ENCODE measurements at places on chromosomes 13 and 19. TPM values are rescaled to one million over a fixed set of nuclear protein-coding genes. Genes with fewer than 3 reads are reported as not detected.

- DNase-seq, result no peak
These were observed 111.1 kb downstream of the STARD13 start for GRCh38 chr13:33174491-33174890.

- DNase-seq, result no peak
These were observed 317.9 kb downstream of the SHISA2 start for GRCh38 chr13:25733696-25734435.

LACC1 gene
- 4.0 TPM for polyA plus RNA-seq

- DNase-seq, result no peak
These were observed 22.8 kb upstream of the CEACAM20 start for GRCh38 chr19:44552324-44552723.

GRCh38 chr19:3849092-3849491, 19.7 kb downstream of the ZFR2 start:
- peak; percentile 21 for DNase-seq

GRCh38 chr13:70310396-70311119, 202.3 kb upstream of the KLHL1 start:
- DNase-seq, result no peak

GRCh38 chr13:43315522-43315921, 292.1 kb downstream of the DNAJC15 start:
- no peak for DNase-seq

DAND5 gene
- not detected for polyA plus RNA-seq

CEACAM16 gene
- polyA plus RNA-seq, result not detected

DNA sequence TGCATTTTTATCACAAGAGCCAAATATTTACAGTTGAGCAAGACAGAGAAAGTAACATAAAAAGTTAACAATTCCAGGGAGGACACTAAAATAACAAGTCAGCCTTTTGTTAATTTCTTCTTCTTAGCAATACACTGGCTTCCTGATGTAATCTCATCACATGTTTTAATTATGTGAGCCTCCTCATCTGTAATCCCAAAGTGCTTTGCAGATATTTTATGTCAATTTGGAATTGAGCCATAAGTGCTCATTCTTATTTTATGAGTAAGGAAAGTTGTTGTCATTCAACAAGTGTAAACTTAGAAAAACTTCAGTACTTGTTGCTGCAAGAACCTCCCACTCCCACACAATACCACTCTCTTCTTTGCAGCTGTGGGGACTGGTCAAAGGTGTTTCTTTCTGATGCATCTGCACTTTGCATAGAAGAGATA, 223.6 kb downstream of the GPC6 start:
- no peak for DNase-seq

GRCh38 chr19:16892436-16892835, 3.6 kb downstream of the F2RL3 start:
- no peak for DNase-seq

DNA sequence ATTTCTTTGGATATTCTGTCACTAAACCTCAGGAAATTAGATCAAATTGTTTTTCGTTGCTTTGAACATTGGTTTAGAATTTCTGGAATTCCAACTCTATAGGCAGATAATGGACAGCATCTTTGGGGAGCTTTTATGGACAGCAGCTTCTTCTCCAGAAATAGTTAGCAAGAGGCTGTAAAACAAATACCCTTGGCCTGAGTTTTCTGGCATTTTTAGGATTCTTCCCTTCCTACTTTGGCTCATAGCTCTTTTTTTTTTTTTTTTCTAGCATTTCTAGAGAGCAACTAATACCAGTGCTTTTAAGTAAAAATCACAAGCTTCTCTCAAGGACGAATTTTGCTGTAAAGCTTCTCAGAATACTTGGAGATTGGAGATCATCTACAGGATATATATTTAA, 169.8 kb upstream of the SPRY2 start:
- DNase-seq, result no peak

RASA3 gene
- polyA plus RNA-seq, result 28.6 TPM

DNA sequence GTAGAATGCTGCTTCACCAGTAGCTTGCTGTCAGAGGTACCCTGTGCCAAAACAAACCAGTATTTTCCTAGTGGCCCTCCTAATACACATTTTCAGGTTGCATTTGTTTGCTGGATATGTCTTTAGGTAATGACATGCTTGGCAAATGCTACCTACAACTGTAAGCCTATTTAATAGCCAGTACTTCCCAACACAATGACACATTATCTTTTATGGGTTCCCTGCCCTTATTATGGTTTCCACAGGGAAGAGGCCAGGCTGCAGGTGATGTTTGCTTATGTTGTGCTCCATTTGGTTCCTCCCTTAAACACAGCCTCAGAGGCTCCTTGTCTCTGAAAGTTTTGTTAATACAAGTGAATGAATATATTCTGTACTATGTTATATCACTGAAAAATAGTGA, 24.7 kb downstream of the FRY start:
- DNase-seq, result no peak

GRCh38 chr13:93218583-93218982, 8.0 kb upstream of the GPC6 start:
- no peak for DNase-seq

GRCh38 chr13:41416276-41416675, 41.1 kb upstream of the RGCC start:
- no peak for DNase-seq

TMEM59L gene
- not detected for polyA plus RNA-seq

GRCh38 chr19:16371540-16371986, 46.9 kb downstream of the KLF2 start:
- peak; percentile 95 for DNase-seq

GRCh38 chr19:9075064-9075949, 11.6 kb upstream of the OR1M1 start:
- DNase-seq, result no peak

DNA sequence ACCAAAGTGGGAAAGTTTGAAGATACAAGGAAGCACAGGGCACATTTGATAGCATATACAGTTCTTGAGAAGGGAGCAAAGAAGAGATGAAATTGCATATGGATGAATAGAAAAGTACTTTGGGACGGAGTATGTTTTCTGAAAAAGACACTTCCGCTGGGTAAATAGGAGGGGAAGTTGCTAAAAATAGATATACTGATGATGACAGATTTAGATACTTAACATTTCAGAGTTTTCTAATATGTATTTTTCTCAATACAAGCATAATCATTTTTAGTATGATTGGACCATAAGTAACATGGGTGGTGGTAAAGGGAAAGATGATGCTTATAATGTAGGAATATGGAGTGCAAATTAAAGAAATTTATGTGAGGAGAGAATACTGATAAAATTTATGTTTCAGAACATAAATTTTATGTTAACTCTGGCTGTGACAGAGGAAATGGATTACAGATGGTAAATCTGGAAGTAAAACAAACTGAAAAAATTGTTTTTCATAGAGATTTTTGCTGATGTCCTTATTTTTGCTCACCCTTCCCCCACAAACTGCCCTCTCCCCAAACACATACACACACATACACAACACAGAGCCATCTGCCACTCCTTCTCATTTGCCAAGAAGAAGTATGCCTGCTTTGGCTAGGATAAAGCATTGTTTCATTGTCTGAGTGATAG, 583.9 kb upstream of the MIR17HG start:
- DNase-seq, result no peak

DNA sequence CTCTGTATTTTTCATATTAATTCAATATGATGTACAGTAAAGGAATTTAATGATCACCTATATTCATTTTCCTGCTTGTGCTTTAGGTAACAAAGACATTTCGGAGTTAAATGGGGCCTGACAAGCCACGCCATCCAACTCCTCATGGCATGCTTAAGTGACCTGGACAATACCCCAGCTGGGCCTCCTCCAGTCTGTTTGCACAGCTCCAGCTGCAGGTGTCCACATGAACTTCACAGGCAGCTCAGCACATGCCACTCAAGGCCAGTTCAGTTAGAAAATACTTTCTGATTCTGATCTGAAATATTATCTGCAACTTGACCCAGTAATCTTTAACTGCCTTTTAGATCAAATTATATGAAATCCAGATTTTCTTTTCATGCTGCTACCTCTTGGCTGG, 89.6 kb upstream of the SLC15A1 start:
- DNase-seq, result no peak

- no peak for DNase-seq
These were observed 12.7 kb downstream of the SUGT1 start for GRCh38 chr13:52665325-52665724.

KLK15 gene
- not detected for polyA plus RNA-seq

GRCh38 chr19:2274185-2274711, 7.7 kb downstream of the PEAK3 start:
- no peak for DNase-seq

ELAVL1 gene
- polyA plus RNA-seq, result 49.9 TPM

SLC6A16 gene
- polyA plus RNA-seq, result 8.2 TPM

GRCh38 chr13:74104661-74105275, 29.4 kb downstream of the KLF12 start:
- DNase-seq, result no peak

DNA sequence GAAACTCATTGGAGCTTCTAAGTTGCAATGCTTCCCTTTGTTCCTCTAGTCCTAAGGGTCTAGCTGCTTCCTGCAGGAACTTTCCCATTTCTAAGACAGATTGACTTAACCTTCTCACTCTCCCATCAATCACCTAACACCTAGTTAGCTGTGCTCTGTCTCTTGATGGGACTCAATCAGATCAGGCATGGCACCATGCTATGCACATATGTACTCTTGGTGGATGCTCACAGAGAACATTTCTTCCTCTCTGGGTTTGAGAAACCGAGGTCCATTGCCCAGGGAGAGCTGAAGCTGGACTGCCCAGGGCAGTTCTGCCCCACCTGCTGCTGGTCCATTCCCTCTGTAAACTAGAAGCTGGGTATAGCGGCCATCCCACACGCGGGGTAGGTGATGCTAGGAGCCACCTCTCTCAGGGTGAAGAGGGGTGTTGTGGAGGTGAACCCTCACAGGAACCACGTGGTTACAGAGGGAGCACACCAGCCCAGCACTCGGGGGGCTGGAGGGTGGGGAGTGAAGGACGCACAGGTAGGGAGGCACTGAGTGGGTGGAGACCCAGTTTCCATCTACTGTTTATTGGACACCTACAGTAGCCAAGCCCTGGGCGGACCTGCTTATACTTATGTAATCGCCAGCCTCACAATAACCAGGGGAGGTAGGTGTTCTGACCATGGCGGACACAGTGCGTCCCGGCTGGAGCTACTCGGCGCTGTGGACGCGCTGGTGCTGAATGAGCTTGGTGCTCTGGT, 3.1 kb upstream of the UBE2M start:
- DNase-seq, result no peak

SPACA4 gene
- not detected for polyA plus RNA-seq

FGF9 gene
- polyA plus RNA-seq, result 0.11 TPM
